ENCODE measurements at places on chromosomes 6 and 20. TPM values are rescaled to one million over a fixed set of nuclear protein-coding genes. Genes with fewer than 3 reads are reported as not detected.

Gene PBOV1
- total RNA-seq: not detected

Gene ZNF165
- 2.3 TPM for total RNA-seq

Gene CBLN4
- 44.1 TPM for total RNA-seq

Gene IRF4
- not detected for total RNA-seq

Gene CYB5R4
- total RNA-seq: 7.4 TPM

Gene ATP6V1G2
- total RNA-seq: 69.4 TPM

Gene FAM209B
- not detected for total RNA-seq

Gene SLC22A7
- total RNA-seq: 0.23 TPM

Gene PRSS35
- total RNA-seq: 3.7 TPM

Gene CDK5RAP1
- 39.0 TPM for total RNA-seq

Gene ZSCAN23
- 17.5 TPM for total RNA-seq

Gene GLP1R
- 1.6 TPM for total RNA-seq

Gene MOCS1
- 9.5 TPM for total RNA-seq

Gene SMLR1
- not detected for total RNA-seq

Gene SPACA1
- not detected for total RNA-seq

Gene PHACTR3
- total RNA-seq: 43.8 TPM

Gene NNAT
- 576 TPM for total RNA-seq

Gene WFDC2
- 9.0 TPM for total RNA-seq

Gene TSHZ2
- total RNA-seq: 22.1 TPM

Gene PGC
- total RNA-seq: not detected

Gene CCN2
- total RNA-seq: 5.5 TPM

Gene CFAP61
- 8.8 TPM for total RNA-seq

Gene POPDC3
- 1.2 TPM for total RNA-seq

Gene SLC2A4RG
- total RNA-seq: 4.6 TPM

Gene AAR2
- 25.6 TPM for total RNA-seq

Gene CST9
- not detected for total RNA-seq

Gene AVP
- 51.9 TPM for total RNA-seq

Gene CAGE1
- not detected for total RNA-seq

Gene CHRNA4
- 26.5 TPM for total RNA-seq

Gene VARS1
- 36.0 TPM for total RNA-seq

Gene HEY2
- total RNA-seq: 2.8 TPM

Gene PLN
- total RNA-seq: 0.46 TPM

Gene DNMT3B
- 4.2 TPM for total RNA-seq

Gene ANKRD6
- 66.2 TPM for total RNA-seq

Gene SOBP
- 42.0 TPM for total RNA-seq

Gene POM121L2
- not detected for total RNA-seq

Gene BPIFB2
- total RNA-seq: not detected

Gene PDE7B
- 27.5 TPM for total RNA-seq

Gene MTG2
- 13.6 TPM for total RNA-seq

Gene COL19A1
- 7.6 TPM for total RNA-seq

Gene OR2B6
- not detected for total RNA-seq

Data from diencephalon (tissue), 1 donor.